Suppressor macrophage (primary cell): ENCODE measurements at places on chromosomes 5 and 9.

GRCh38 chr5:86127696-86128095 is 490.0 kb upstream of the COX7C start:
- no peak for DNase-seq

DNA sequence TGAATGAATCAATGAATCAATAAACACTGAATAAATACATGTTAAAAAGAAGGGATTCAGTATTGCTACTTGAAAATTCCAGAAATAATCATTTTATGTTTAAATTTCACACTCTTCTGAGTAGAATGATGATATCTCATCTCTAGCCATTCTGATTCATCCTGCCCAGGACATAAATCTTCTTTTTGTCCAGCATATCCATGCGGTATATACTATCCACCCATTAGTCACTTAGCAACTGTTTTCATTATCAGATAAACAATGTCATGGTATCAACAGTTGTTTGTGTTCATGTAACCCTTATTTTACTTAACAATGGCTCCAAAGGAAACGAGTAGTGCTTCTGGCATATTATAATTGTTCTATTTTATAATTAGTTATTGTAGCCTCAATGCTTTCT is 432.4 kb upstream of the SMC2 start:
- no peak for DNase-seq

DNA sequence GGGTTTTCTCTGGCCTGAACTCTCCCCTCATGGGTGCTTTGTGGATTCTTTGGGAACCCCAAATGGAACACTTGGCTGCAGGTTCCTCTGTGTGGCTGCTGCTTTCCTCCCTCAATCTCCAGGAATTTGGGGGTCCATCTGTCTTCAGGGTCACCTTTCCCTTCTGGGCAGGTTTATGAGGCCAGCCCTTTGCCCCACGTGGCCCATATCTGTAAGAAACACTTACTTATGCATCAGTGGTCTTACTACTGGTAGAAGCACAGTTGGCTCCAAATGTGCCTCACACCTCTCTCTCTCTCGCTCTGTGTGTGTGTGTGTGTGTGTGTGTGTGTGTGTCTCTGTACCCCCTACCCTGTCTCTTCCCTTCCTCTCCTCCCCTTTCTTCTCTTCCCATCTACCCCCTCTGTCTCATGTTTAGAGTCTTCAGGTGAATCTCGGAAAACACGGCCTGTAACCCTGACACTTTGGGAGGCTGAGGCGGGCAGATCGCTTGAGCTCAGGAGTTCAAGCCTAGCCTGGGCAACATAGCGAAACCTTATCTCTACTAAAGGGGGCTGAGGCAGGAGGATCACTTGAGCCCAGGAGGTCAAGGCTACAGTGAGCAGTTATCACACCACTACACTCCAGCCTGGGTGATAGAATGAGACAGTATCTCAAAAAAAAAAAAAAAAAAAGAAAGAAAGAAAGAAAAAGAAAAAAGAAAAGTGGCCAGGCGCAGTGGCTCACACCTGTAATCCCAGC is 26.8 kb downstream of the C5orf15 start:
- DNase-seq: no peak

DNA sequence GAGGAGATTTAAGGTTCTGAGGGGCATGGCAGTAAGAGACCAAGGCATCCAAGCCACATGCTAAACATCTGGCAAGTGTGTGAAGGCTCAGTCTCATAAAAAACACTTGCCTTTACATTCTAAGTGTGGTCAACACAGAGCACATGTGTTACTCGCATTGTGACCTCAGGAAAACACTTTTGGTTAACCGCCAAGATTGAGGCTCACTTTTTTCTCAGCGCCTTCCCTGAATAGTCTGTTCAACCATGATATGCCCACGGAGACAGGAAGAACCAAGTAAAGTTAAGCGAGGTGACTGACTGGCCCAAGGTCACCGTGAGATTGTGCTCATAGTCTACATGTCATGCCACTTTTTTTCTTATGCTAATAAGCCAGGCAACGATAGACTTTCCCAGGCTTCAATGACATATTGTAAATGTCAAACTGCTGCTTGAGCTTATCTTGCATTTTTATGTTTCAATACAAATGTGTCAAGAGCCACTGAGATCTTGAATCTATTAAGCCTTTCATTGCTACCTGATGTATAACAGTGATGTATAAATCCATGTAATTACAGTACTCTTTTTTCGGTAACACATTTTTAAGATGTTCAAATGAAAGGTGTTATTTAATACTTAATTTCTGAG is 21.1 kb upstream of the IL9 start:
- no peak for DNase-seq

GRCh38 chr5:66742083-66742895 is 146.1 kb downstream of the MAST4 start:
- DNase-seq: no peak

DNA sequence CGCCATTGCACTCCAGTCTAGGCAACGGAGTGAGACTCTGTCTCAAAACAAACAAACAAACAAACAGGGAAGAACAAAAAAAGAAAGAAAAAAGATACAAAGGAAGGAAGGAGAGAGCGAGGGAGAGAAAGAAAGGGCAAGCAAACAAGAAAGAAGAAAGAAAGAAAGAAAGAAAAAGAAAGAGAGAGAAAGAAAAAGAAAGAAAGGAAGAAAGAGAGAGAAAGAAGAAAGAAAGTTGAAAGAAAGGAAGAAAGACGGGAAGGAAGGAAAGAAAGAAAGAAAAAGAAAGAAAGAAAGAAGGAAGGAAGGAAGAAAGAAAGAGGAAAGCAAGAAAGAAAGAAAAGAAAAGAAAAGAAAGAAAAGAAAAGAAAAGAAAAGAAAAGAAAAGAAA is 13.1 kb upstream of the ALDOB start:
- DNase-seq: no peak

DNA sequence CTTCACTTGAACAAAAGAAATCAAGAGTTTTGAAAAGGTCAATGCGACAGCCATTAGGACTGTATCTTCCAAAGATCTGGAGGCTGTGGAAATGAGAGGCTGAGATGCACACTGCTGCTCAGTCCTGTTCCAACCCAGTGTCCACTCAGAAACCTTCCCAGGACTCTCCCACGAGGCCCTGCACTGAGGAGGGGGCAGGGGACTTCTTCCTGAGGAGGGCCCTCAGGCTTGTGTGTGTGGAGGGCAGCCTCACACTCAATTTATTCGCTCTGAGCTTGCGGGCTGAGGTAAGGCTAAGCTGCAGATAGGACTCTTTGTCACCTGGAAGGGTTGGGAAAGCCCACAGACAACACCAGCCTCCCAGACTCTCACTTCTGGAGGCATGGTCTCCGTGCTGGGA is 69.6 kb upstream of the ROR2 start:
- no peak for DNase-seq

GRCh38 chr5:138212828-138213160 is 329 bp downstream of the CDC23 start:
- peak; percentile 22 for DNase-seq

DNA sequence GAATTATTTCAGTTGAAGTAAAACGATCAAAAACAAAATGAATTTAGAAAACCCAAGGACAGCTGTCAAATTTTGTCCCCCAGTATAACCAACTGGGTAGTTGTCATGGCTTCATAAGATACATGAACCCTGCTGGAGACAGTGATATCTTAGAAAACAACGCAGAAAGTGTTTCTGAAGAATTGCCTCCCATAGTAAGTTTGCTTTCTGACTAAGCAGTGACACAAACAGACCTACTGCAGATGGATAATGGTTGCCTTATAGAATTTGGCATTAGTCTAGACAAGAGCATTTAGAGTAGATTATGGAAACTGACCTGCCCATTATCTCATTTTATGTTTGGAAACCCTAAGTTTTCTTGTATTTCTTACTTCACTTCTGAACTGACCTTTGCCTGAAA is 187.7 kb upstream of the KCNN2 start:
- DNase-seq: no peak

- DNase-seq: no peak
Observed at GRCh38 chr9:135075234-135076142, 12.0 kb upstream of the OLFM1 start.

GRCh38 chr5:5145651-5146529 is 5.8 kb downstream of the ADAMTS16 start:
- no peak for DNase-seq

- DNase-seq: no peak
Observed at GRCh38 chr9:35705836-35706430, 16.2 kb upstream of the TPM2 start.

DNA sequence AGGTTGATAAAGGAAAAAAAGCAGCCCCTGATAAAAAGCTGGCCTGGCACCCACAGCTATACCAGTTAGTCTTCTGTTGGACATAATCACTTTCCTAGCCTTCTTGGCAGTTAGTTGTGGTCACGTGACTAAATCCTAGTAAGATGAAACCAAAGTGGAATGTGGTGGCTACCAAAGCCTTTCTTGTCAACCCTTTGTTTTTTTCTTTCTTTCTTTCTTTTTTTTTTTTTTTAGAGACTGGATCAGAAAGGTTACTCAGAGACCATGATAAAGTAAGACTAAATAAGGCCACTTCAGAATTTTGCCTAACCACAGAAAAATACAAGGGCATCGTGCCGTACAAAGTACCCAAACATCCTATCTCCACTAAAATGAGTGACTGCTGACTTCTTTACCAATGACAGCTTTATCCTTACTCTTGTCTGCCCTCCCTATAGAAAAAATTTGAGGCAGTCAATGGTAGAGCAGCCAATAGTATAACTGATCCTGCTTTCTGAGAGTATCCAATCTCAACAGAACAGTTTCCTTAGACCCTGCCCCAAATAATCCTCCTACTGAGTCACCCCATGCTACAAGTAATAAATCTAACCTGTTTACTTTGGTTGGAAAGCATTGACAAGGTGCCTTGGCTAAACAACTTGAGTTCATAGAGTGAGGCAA is 14.2 kb upstream of the KIF27 start:
- no peak for DNase-seq

DNA sequence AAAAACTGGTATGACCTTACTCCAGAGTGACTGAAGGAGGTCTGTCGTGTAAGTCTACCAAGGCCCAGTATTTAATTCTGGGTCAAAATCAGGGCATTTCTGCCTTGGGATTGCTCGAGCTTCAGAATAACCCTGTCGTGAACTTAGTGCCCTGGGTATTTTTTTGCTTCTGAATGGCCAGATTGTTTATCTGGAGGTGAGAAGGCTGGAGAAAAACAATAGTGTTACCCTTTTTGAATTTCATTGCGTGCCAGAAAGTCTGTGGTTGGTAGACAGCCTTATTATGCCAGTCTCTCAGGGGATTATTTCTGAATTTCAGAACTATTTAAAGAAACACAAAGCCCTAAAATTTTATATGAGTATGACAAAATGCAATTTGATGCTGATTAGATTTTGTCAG is 323.4 kb downstream of the CSNK1G3 start:
- no peak for DNase-seq

GRCh38 chr5:172688349-172689217 is 47.5 kb downstream of the NEURL1B start:
- DNase-seq: peak; percentile 16

DNA sequence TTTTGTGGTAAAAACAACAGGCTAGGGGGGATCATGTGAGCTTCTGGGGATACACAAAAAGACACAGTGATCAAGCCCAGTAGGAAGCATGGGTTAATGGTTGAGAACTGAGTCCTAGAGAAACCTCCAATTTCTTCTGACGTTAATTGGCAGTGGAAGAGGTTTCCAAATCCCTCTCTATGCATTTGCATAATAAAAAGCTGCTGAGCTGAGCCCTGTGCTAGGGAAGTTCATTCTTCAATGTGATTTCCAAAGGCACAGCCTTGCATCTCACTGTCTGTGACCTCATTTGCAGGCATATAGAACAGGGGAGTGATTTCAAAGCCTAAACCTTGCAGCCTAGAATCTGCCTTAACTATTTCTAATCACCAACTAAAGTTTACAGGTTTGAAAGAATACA is 812 bp downstream of the DNAH5 start:
- DNase-seq: no peak

GRCh38 chr9:104748359-104749031 is 1.0 kb downstream of the NIPSNAP3A start:
- peak; percentile 50 for DNase-seq

DNA sequence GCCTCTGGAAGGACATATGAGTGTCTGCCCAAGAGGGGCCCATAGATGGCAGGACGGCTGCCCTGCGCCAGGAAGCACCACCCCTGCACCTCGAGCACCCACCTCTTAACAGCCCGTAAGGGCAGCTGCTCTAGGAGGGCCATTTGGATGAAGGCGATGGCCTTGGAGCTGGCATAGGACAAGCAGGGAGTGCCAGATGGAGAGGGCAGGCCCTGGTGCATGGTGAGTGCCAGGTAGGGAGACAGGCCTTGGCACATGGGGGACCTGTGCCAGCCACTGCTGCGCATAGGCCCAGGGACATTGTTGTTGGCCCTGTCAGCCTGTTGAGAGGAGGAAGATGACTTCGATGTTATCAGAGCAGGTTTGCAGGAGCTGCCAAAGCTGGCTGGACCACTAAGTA is 134.2 kb downstream of the SLC25A46 start:
- no peak for DNase-seq

DNA sequence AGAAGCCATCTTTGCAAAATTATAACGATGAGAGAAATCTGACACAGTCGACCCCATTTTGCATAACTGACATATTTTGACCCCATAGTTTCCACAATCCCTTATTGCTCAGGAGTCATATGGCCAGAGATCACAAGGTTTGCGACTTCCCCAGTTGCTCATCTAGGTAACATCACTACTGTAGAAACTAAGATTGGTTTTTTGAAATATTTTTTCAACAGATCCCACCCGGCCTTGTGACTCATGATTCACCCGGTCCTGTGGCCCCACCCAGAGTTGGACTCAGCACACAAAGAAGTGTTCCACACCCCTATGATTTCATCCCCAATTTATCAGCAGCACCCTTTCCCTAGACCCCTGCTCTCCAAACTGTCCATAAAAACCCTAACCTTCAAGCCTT is 50.2 kb downstream of the TIMD4 start:
- no peak for DNase-seq

- DNase-seq: no peak
Observed at GRCh38 chr5:93589152-93589828, 6.3 kb downstream of the NR2F1 start.

DNA sequence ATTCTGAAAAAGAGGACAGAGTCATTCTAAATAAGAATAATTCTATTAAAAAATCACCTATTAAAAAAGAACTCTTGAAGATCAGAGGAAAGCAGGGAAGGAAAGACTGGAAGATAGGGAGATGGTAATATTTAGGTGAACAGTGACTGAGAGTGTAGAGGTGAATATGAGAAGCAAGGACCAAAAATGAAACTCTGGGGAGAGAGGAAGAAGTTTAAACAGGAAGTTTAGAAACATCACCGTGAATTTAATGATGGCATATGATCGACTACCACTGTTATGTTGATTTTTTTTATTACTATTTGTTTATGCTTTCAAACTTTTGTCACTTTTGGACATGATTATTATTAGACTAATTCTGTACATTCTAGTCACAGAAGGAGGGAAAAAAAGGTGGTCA is 1.7 kb upstream of the SPINK6 start:
- DNase-seq: peak; percentile 28
